ENCODE measurements at places on chromosomes 13 and 19.

DNA sequence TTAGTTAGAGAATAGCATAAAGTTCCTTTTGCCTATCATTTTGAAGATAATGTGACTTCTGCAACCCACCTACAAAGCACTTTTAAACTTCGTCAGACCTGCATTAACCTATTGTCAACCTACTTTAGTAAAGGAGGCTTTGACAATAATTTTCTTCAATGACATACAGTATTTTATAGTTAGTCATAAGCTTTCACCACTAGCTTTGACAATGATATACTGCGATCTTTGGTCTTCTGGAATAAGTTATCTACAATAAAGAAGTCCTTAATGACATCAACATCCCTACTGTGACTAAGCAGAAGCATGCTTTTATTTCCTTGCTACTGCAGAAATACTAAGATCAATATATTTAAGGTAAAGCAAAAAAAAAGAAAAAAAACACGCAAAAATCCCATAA is 9.5 kb downstream of the PCDH17 start:
- DNase-seq = no peak

- peak; percentile 23 for DNase-seq
Observed at GRCh38 chr13:102799426-102800144, 666 bp downstream of the BIVM start.

DNA sequence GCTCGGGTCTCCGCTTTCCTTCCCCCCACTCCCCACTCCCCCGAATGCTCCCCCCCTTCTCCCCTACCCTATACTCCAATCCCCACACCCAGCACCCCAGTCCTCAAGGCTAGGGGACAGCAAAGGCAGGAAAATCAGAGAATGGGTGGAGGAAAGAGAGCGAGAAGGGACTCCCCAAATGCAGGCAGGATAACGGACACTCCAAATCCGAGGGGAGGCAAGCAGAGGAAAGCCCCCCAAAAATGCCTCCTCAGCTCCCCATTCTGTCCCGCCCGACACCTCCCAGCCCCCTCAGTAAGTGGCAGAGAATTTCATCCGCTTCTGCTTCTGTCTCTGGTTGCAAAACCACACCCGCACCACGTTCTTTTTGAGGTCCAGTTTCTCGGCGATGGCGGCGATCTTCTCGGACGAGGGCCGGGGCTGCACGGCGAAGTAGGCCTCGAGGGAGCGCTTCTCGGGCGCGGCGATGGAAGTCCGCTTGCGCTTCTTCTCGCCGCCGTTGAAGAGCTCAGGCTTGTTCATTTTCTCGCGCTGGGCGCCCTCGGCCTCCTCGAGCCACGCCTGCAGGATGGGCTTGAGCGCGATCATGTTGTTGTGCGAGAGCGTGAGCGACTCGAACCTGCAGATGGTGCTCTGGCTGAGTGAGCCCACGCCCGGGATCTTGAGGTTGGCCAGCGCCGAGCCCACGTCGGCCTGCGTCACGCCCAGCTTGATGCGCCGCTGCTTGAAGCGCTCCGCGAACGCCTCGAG is 2.1 kb downstream of the POU4F1 start:
- DNase-seq = no peak

GRCh38 chr19:47021536-47022139 is 2.0 kb downstream of the NPAS1 start:
- DNase-seq = peak; percentile 42

GRCh38 chr19:5341448-5341820 is 822 bp upstream of the PTPRS start:
- DNase-seq = no peak

DNA sequence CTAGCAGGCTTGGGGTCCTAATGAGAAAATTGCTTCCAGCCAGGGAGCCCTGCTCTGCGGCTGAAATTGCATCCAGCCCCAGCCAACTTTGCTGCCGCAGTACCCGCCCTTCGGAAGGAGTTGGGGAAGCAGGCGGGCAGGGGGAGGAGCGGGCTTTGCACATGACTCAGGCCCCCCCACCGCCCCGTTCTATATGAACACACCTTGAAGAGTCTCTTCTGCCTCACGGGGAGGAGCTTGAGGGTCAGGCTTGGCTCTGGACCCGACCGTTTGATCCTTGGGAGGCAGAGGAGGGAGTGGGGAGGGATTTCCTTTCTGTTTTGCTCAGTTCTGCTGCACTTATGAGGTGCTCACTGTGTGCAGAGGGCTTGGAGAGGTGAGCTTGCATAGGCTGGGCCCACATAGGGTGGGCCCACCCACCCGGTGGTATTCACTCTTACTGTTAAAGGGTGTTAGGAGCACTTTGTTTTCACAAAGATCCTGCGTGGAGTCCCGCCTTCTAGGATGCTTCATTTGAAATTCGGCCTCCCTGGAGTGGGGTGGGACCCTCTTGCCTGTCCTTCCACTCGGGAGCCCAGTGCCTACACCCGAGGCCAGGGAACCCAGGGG is 46.5 kb downstream of the LYL1 start:
- DNase-seq = no peak

DNA sequence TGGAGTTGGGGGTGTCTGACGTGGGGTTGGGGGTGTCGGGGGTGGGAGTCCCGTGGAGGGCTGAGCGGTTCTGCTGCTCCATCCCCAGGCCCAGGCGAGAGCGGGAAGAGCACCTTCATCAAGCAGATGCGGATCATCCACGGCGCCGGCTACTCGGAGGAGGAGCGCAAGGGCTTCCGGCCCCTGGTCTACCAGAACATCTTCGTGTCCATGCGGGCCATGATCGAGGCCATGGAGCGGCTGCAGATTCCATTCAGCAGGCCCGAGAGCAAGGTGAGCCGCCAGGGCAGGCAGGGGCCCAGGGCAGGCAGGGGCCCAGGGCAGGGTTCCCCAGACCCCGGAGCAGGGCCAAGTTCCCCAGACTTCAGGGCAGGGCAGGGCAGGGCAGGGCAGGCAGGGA is 12.7 kb downstream of the GNA15 start:
- DNase-seq = no peak

DNA sequence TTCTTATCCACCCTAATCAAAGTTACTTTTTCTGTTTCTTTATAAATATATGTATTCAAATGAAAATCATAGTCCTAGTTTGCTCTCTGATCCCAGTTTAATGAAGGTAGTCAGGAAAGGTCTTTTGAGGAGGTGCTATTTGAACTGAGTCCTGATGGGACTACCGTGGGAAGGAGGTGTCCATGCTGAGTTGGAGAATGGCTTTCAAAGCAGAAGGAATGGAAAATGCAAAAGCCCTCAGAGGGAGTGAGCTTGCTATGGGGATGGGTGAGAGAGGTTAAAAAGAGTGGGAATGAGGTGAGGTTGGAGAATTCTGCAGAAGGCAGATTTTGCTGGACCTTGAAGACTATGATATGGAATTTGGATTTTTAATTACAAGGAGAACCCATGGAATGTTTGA is 193.6 kb downstream of the GPC6 start:
- DNase-seq = no peak

GRCh38 chr19:3585301-3586126 is at the start of gene GIPC3:
TSS of gene GIPC3 (plus strand) at chr19:3585478. CDS start at chr19:3585598, 120 bp downstream.
- peak; percentile 65 for DNase-seq

GRCh38 chr19:33471111-33471996 is 50.2 kb downstream of the PEPD start:
- DNase-seq = no peak

DNA sequence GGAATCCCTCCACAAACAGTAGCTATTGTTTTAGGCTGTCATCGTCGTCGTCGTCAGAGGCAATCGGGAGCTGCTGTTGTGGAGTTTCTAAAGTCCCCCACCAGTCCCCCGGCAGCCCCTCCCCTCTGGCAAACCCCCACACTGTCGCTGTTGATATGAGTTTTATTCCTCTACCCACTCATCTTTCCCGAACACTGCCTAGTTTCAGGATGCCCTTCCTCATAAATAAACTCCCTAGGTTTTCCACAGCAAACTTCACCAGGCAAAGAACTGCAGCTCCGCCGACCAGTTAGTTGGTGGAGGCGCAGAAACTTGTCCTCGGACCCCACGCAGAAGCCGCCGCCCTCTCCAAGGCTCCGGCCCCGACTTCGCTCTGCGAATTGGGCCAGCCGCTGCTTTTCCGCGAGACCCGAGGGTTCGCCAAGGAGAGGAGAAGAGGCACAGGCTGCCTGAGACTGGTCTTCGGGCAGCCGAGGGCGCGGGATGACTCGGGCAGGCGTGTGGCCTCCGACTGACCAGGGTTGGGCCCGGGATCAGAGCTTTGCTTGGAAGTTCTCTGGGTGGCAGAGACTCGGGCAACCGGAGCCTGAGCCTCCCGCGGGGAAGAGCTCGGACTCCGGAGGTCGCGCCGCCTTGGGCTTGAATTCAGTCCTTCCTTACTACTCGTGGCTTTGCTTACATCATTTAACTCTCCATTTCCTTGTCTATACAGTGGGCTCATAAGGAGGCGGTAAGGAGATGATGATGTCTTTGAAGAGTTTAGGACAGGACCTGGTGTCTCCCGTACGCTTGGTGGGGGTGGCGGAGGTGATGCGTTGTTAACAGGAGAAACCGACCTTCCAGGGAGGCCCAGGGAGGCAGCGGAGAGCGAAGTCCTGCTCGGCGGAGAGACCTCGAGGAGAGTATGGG is 7.9 kb downstream of the PDX1 start:
- no peak for DNase-seq

GRCh38 chr19:49869009-49869483 is 1.7 kb upstream of the PNKP start:
- DNase-seq = peak; percentile 51

DNA sequence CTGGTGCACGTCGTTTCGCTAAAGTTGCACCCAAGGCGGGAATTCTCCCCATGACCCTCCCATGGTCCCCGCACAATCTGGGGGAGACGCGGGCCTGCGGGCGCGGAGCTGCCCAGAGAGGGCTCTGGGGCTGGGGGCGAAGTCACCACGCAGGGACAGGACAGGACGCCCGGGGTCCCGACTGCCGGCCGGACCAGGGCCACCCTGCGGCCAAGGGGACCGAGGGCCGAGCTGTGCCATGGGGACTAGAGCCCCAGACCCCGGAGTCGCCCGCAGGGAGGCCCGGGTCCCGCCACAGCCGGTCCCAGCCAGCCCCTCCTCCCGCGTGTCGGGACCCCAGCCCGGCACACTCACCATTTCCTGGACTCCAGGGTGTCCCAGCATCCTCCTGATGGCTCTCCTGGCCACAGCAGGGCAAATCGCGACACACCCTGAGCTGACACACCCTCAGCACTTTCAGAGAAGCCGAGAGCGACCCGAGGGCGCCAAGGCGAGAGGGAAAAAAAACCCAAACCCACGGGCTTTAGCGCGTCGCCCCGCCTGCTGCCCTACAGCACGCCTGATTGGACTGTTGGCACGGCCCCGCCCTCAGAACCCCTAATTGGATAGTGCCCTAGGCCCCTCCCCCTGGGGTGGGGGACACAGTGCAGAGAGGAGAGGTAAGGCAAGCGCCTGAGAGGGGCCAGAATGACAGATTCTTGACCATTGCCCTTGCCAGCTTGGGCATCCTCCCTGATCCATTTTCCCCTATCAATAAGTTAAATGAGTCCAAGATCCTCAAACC is 28.6 kb downstream of the ZNF44 start:
- DNase-seq = peak; percentile 13

DNA sequence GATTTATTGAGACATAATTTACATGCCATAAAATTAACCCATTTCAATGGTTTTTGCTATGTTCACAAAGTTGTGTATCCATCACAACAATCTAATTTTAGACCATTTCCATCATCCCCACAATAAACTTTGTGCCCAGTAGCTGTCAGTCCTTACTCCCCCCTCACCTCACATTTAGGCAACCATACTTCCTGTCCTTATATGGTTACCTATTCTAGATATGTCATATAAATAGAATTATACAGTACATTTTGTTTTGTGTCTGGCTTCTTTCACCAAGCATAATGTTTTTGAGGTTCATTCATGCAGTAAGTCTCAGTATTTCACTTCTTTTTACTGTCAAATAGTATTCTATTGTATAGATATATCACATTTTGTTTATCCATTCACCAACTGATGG is 23.2 kb upstream of the RPL21 start:
- DNase-seq = no peak

DNA sequence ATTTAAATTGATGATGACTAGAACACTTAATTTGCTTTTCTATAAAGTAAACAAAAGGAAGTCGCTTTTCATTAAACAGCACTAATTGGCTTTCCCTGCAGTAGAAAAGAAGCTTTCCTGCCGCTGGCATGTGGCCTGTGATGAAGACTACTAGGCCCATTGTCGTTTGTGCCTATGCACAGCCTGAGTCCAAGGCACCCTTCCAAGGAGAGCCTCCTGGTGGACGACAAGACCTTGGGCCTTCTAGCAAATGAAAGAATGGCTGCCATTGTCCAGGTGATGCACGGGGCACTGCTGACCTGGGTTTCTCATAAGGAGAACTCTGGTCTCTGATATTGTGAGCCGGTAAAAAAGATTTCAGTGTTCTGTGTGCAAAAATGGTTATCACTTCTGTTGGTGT is 233.0 kb downstream of the COL4A1 start:
- no peak for DNase-seq

DNA sequence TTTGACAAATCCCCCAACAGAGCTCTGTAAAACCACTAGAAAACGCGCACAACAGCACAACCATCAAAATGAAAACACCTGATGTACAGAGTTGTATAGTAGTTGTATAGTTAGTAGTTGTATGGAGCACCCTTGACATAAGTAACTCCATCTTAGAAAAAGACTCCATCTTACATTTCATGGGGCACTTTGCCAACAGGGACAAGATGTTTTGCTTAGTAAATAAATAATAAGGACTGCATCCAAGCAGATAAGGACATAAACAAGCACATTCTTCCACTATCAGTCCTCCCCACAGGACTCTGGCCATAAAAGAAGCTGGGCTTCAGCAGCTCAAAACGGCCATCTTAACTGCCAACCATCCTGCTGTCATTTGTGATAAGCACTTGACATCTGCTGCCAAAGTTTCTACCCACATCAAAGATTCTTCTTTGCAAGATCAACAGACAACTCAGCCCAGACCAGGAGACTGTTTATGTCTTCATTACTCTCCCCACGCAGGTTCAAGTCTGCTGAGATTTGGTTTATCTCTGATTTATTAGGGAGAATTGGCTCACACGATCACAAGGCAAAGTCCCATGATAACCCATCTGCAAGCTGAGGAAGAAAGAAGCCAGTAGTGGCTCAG is 20.7 kb upstream of the ZNF331 start:
- DNase-seq = peak; percentile 11

DNA sequence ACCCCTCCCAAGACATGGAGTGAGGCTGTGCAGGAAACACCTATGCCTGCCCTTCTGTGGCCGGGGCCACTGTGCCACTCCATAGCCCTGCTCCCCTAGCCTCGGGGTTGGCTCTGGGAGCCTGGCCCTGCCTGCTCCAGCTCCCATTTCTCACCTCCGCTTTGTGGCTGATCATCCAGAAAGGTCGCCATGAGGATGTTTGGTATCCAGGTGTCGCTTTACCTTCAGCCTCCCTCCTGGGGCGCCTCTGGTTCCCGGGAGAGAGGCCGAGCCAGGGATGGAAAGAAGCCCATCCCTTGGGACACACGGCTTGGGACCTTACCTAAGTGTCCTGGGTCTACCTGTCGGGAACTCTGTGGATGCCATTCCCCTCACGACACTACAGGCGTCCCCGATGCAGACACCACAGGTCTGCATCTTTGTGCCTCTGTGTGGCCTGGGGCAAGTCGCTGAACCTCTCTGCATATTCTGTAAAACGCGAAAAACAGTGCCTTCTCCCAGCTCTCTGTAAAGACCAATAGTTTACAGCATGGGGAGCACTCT is 3.4 kb upstream of the MCF2L start:
- no peak for DNase-seq

GRCh38 chr13:106362707-106363106 is 172.8 kb downstream of the EFNB2 start:
- no peak for DNase-seq

GRCh38 chr13:24683838-24684599 is 3.8 kb downstream of the ATP12A start:
- DNase-seq = peak; percentile 88
